ENCODE measurements at places on chromosomes 11 and 22.

DNA sequence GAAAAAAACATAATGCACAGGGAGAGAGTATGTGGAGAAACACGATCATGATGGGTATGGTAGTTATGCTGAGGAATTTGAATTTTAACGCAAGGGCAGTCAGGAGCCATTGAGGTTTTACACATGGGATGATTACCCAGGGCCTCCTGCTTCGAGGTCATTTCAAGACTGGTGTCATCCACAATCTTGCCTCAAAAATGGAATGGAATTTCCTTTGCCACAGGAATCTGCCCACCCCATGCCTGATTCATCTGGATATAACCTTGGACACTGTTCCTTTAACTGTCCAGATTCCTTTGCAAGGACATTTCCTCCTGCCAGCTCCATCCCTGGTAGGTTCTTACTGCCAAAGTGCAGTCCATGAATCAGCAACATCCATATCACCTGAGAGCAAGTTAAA lies 655.9 kb upstream of the TENM4 start:
- no peak for DNase-seq

DNA sequence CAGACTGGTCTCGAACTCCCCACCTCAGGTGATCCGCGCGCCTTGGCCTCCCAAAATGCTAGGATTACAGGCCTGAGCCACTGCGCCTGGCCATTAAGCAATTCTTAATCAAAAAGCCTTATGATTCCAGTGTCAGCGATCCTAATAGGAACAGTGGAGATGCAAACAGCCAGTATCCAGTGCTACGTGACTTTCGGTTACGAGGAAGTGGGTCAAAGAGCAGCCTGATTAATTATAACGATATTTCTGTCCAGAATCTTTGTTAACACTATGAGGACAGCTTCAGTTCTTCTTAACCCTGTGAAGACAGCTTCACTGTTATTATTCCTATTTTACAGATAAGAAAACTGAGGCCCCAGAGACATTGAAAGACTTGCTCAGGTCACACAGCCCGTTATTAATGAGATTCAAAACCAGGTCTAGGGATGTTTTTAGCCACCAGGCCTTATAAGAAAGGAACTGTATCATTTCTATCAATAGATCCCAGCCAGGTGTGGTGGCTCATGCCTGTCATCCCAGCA lies 17.3 kb upstream of the HMOX1 start:
- no peak for DNase-seq

GRCh38 chr11:120925944-120926343 lies 98.0 kb upstream of the TBCEL start:
- no peak for DNase-seq

GRCh38 chr11:131808470-131808869 lies 438.1 kb downstream of the NTM start:
- no peak for DNase-seq

DNA sequence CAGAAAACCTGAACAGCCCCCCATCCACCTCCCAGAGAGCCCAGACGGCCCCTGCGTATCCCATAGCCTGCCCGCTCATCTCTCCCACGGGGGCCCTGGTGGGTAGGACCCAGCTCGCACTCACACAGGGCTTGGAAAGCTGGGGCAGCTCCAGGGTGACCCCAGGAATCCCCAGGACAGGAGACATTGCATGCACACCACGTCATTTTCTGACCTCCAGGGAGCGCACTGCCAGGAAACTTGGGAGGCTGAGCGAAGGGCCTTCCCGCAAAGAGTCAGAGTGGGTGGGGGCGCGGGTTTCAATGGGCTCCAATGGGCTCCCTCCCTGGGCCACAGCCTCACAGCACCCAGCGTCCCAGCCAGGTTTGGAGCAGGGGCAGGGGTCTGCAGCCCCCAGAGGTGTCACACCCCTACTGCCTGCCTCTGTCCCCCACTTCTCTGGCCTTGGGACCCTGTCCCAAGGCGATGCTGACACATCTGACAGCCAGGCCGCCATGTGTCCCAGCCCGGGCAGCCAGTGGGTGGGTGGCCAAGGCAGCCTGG lies 8.2 kb upstream of the SYT8 start:
- no peak for DNase-seq

DNA sequence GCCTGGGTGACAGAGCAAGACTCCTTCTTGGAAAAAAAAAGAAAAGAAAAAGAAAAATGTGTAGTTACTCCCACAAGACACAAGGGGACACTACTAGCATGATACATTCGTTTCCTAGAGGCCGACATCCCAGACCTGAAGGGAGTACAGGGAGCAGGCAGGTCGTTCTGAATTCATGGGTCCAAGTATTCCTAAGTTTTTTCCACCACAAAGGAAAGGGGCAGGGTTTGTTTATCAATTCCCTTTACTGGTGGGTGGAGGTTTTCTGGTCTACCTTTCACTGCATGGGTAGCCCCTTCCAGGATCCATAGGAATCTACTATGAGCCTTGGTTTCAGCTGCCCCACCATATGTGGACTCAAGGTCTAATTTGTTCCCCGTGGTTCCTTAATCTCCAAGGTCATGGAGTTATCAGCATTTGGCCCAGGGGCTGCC lies 11.8 kb downstream of the TIGD3 start:
- DNase-seq, result no peak

- DNase-seq, result no peak
These were observed 1.0 kb downstream of the RIC3 start for GRCh38 chr11:8167796-8168195.

- no peak for DNase-seq
These were observed 32.4 kb upstream of the PRR5 start for GRCh38 chr22:44669561-44669976.

DNA sequence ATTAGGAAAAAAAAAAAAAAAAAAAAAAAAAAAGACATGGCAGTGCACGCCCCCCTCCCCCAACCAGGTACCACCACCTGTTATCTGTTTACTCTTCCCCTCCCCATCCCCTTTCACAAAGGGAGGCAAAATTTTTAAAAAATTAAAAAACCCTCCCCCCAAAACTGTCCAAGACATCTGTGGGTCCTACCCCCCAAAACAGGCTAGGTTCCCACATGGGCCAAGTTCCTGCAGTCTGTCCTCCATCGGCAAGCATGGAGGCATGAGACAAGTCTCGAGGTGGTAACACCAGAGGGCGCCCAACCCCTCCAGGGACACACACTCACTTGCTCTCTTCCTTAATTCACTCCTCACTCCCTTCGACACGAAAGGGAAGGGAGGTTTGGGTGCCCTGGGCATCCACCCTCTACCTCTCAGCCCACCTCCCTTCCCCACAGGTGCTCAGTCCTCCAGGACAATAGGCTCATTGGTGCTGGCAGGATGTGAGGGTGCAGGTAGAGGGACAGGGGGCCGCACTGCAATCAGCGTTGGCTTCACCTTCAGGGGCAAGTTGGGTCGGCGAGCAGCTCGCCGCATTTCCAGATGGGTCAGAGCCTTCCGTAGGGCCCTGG lies 2.2 kb upstream of the TUT1 start:
- DNase-seq, result peak; percentile 52

DNA sequence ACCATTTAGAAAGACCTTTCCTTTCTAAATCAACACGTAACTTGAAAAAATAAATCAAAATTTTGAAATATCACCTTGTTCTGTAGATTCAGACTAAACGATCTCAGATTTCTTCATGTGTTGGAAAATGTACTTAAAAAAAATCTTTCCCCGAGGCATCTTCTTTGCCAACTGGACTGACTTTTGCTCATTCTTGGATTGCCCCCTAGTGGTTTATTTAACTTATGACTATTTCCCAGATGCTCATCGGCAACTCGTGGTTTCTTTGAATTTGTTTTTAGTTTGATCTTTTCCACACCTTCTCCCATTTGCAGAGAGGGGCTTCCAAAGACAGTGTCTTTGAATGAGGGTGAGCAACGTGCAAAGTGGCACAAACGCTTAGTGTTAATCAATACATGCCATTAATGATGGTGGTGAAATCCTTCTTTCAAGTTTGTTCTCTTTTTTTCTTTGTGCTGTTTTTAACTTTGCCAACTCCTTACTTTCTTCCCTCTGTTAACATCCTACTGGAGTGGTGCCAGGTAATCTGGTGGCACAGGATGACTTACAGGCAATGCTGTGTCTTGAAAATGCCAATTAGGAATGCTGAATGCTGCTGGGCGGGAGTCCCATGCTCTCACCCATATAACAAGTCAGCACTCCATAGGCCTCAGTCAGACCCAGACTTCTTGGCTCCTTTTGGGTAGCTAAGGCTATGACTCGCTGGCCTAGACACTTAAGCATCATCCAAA lies 18.3 kb downstream of the PRSS23 start:
- DNase-seq, result no peak

DNA sequence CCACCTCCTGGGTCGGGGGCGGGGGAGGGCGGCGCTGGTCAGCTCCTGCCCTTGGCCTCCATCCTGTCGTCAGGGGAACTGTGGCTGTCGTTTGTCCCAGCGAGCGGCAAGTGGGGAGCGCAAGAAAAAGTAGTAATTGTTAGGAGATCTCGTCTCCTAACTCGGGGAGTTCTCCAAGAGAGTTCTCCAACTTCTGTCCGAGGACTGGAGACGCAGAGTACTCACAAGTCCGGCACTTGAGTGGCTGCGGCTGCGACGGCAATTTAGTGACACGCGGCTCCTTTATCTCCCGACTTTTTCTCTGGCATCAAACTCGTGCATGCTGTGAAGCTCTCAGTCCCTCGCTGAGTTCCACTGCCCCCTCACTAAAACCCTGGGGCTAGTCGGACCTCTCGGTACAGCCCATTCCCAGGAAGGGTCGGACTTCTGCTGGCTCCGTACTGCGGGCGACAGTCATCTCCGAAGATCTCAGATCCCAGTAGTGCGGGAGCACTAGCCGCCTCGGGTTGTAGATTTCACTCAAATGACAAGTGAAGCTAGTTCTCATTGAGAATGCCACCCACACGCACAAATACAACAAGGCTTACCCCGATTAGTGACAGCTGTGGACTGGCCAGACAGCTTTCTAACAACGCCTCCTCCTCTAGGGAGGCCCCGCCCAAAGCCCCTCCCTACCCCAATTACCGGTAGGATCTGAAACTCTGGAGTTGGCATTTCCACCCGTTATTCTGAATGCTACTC lies at the start of gene PGR:
TSS of gene PGR (minus strand) at position 611 of the 741 bp plus-strand sequence. CDS start 743 bp downstream, outside the sequence.
- DNase-seq, result no peak

Data from stimulated activated CD8-positive, alpha-beta memory T cell treated with anti-CD3 and anti-CD28 coated beads, Interleukin-7, amount 100 ng/mL, for 1 hour (primary cell).